T-helper 17 cell (primary cell): ENCODE measurements at places on chromosomes 3 and 15. TPM values are rescaled to one million over a fixed set of nuclear protein-coding genes. Genes with fewer than 3 reads are reported as not detected.

GRCh38 chr3:194203482-194204041 lies 67.6 kb downstream of the HES1 start:
- DNase-seq: no peak

DNA sequence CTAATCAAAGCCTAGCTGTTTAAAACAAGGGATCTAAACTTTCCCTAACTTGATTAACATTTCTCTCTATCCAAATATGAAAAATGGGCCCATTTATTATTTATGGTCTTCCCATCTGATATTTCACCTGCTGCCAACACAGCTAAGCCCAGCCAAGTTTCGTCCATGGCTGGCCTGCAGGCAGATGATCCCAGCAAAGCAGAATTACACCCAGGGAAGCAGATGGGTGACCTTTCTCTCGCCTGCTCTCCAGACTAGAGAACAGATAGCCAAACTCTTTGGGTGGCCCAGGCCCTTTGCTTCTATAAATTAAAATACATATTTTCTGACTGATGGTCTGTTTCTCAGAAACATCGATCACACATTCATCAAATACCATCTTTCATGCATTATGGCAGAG lies 1038.8 kb downstream of the AGBL1 start:
- DNase-seq: no peak

DNA sequence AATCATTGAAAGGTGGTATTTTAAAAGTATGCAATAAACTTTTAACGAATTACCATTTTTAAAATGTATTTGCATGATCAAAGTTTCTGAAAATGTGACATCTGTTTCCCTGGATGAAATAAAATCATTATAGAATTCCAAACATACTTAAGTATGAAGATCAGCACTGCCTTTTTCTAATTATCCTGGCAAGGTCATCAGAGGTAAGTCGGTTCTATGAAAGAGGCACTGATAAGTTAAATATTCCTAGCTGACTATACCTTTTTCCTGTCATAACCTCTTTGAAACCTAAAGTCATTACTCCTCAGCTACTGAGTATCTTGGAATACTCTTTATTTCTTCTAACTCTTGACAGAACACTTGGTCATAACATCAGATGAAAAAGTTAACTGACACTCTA lies 406.1 kb upstream of the ALCAM start:
- no peak for DNase-seq

DNA sequence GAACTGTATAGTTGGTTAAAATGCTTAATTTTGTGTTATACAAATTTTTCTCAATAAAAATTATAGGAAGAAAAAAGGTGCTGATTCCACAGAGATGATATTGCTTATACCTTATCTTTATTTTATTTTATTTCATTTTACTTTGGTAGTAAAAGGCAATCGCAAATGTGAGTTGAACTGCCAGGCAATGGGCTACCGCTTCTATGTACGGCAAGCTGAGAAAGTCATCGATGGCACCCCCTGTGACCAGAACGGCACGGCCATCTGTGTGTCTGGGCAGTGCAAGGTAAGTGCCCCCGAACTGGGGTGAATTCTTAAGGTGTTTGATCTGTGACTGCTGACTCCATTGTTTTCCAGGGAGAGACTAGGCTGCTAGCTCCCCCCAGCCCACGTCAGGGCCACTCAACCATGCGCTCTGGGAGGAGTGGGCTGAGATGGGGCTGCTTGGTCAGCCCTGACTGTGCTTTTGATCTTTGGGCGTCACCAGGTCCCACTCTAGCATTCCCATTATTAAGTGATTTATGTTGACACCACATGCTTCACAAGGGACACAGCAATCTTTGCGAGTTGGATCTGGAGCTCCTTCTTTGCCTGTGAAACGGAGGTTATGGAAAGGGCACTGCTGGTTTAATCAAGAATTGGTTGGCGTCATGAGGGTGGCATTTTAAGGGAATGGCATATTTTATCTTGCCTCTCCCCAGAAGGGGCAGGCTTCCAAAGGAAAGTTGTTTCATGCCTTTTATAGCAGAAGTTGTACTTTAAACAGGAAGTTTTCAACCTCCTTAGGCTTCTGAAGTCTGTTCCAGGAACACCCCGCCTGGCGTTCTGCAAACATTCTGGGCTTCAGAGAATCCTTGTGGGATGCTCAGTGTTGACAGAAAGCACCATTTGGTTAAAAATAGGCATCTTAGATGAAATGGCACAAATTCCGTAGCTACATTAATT lies 296.5 kb downstream of the THSD4 start:
- DNase-seq: no peak

GRCh38 chr3:10722911-10723310 lies 93.1 kb upstream of the SLC6A11 start:
- DNase-seq: no peak

GRCh38 chr15:98775498-98776230 lies 127.3 kb downstream of the IGF1R start:
- no peak for DNase-seq

GRCh38 chr15:100859970-100860828 lies 19.4 kb upstream of the ALDH1A3 start:
- no peak for DNase-seq

DNA sequence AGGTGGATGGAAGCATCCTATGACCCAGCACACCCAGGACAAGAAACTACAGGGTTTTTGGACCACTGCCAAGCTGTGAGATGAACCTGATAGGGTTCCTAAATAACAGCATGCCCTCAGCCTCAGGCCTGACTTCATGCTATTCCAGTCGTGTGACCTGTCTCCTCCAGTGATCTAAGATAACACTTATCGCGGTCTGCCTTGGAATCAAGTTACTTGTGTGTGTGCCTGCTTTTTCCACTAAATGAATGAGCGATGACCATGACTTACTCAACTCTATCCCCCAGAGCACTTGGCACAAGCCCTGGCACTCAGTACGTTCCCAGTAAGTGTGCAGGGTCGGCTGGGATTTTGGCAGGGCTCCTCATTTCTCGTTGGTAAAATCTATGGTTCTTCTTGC lies 172.7 kb upstream of the TP63 start:
- DNase-seq: no peak

GRCh38 chr15:78075490-78076230 lies 1.9 kb downstream of the TBC1D2B start:
- DNase-seq: no peak

DNA sequence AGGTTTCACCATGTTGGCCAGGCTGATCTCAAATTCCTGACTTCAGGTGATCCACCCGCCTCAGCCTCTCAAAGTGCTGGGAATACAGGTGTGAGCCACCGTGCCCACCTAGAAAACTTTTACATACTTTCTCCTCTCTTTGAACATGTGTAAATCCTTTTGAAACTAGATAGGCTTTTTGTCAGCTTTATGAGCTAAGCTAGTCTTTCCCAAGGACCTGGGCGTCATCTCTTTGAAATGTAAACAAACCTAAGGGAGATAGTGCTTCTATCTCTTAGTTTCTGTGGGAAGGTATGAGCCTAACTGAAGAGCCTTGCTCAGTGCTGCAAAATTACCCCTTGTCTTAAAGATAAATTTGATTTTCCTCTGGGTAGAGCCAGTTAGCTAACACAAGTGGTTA lies 4.8 kb downstream of the CX3CR1 start:
- DNase-seq: no peak

Gene CPN2
- total RNA-seq: not detected
